Myocyte (in vitro differentiated cells): ENCODE measurements at places on chromosomes 7 and 10. TPM values are rescaled to one million over a fixed set of nuclear protein-coding genes. Genes with fewer than 3 reads are reported as not detected.

DNA sequence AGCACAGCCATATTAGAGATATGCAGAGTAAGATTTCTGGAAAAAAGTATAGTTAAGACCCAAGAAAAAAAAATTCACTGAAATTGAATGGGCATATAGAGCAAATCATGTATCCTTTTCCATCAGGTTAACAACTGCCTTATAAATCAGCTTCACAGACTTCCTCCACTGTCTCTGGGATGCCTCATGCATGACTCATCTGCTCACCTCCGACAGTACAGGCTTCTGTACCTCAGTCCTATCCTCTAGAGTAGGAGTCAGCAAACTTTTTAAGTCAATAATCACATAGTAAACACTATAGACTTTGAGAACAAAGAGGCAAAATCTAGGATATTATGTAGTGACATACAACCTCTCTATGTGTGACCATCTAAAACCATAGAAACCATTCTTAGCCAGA, 211.6 kb upstream of the SP8 start:
- no peak for DNase-seq

DNA sequence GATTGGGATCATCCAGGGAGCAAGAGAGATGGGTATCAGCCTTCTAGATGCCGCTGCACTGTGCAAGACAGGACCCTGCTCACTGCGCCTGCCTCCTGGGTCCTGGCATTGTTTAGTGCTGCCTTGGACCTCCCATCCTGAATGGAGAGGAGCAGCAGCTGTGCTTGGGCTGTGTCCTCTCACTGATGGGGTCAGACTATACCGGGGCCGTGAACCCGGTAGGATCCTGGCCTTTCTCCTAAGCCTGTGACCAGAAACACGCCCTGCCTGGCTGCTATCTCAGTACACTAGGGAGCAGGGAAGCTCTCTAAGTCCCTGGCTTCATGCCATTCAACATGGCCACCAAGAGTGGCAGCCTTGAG, 309.4 kb upstream of the ZNF32 start:
- no peak for DNase-seq

DNA sequence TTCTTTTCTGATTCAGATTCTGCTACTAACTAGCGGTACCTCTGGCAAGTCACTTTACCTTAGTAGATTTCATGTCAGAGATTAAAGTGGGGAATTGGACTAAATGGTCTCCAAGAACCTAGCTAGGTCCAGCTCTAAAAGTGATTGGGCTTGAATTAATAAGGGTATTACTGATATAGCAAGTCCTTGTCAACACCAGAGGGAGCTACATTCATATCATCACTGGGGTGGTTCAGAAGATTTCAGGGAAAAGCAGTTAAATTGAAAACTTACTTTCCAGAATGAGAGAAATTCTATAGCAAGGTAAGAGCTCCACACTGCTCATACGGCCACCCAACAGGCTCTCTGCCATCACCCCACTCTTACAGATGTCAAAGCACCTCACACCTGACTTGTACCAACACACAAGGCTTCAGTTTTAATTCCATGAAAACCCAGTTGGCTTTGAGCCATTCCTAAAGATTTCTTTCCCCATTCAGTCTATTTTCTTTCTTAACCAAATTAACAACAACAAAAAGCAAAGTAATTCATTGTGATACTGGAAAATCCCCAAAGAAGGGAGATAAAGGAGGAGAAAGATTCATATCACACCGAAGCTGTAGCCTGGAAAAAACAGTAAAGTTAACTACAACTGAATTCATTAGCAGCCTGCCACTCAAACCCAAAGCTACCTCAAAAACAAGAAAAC, 38.0 kb upstream of the SPOCK2 start:
- peak; percentile 8 for DNase-seq

DNA sequence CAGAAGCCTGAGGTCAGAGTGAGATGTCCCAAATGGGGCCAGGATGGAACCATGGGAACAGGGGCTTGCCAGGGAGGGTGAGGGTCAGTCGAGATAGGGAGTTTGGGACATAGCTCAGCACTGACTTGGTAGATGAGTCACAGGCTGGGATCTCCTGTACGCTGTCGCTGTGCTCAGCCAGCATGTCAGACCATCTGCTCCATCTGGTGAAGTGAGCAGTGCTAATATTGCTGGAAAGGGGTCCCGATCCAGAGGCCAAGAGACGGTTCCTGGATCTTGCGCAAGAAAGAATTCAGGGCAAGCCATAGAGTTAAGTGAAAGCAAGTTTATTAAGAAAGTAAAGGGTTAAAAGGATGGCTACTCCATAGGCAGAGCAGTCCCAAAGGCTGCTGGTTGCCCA, 505.6 kb downstream of the GALNT17 start:
- peak; percentile 83 for DNase-seq

GRCh38 chr10:79101560-79102497, 33.1 kb downstream of the ZMIZ1 start:
- peak; percentile 95 for DNase-seq

DNA sequence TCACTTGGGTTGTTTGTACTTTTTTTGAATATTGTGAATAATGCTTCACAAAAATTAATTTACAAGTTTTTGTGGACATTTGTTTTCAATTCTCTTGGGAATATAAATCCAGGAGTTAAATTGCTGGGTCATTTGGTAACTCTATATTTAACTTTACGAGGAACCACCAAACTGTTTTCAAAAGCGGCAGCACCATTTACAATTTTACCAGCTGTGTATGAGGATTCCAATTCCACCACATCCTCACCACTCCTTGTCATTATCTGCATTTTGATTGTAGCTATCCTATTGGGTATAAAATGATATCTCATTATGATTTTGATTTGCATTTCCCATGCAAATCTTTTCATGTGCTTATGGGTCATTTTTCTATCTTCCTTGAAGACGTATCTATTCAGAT, 4.0 kb upstream of the NUDT13 start:
- DNase-seq = peak; percentile 74

DNA sequence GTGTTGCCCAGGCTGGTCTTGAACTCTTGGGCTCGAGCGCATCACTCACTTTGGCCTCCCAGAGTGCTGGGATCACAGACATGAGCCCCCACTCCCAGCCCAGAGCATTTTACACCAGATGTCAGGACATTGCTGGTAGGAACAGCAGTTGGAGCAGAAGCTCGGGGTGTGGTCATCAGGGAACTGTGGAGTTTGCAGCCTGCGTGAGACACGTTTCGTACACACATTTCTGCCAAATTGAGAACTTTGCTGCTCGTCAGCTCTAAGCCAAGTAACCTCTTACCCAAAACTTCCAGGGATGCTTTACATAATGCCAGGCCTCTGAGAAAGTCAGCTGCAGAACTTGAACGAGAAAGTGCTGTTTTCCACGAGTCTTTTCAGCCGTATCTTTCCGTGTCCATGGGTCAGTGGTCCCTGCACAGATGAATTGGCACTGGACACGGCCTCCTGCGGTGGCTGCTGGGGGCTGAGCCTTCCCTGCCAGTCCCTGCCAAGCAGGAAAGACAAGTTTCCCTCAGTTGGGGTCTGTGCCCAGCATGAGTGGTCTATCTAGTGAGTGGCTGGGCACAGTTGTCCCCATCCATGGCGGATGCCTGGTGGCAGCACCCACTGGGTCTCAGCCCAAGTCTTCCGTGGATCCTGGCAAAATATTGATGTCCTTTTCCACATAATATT, 54.4 kb downstream of the DNAJB6 start:
- DNase-seq = no peak

GRCh38 chr7:2515424-2516193, 4.0 kb upstream of the LFNG start:
- peak; percentile 79 for DNase-seq

- DNase-seq = no peak
Observed at GRCh38 chr7:496528-497295, 22.9 kb downstream of the PDGFA start.

- DNase-seq = no peak
Observed at GRCh38 chr7:151124481-151124880, 38.2 kb downstream of the AGAP3 start.

DNA sequence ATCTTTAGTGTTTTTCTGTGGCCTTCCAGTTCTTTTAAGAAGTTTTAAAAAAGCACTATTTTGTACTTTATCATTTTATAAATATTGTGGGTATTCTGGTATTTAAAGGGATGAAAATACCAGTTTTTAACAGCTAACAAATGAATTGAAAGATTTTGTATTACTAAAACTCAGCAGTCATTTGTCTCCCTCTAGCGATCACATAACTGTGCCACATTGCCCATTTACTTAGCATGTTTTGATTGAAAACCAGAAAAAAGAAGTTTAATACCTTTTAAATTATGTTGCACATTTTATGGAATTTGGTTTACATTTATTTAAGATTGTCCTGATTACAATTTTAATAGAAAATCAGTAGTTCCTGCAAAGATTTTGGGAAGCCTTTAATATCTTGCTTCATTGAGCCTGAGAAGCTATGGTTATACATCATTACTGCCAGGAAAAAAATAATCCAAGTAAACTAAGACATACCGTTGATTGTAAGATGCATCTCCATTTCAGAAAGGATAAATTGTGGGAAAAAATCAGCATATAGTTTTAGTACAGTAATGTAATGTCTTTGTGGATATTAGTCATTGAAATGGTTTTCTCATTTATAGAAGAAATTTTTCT, 34.9 kb downstream of the TAX1BP1 start:
- DNase-seq = peak; percentile 61

- DNase-seq = no peak
Observed at GRCh38 chr7:37817591-37817960, 30.8 kb upstream of the NME8 start.

- DNase-seq = no peak
Observed at GRCh38 chr7:50204581-50204980, 99.9 kb upstream of the IKZF1 start.

DNA sequence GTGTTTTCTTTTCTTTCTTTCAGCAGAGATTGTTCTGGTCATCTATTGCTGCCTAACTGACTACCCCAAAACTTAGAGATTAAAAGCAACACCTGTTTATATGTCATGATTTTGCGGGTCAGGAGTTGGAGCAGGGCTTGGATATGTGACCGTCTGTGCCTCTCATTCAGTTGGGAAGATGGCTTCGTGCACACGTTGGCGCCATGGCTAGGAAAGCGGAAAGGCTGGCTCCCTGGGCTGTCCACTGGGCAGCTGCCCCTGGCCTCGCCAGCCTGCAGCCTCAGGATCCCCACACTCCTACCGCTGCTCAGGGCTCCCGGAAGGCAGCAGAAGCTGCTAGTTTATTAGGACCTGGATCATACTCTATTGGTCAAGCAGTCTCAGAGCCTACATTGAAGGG, 638.1 kb upstream of the FOXK1 start:
- DNase-seq = no peak

DNA sequence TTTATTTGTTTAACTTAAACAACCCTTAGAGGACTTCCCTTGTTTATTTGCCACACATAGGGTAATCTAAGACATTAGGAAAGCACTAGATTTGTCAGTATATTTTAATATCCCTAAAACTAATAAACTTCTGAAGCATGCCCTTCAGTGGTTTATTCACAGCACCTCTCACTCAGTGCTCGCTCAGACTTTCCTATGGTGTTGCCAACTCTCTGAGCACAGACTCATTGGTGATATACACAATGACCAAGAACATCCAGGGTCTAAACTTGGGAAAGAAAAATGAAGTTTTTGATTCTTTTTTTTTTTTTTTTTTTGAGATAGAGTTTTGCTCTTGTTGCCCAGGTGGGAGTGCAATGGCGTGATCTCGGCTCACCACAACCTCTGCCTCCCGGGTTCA, 82.2 kb downstream of the RAB11FIP2 start:
- DNase-seq = no peak

DNA sequence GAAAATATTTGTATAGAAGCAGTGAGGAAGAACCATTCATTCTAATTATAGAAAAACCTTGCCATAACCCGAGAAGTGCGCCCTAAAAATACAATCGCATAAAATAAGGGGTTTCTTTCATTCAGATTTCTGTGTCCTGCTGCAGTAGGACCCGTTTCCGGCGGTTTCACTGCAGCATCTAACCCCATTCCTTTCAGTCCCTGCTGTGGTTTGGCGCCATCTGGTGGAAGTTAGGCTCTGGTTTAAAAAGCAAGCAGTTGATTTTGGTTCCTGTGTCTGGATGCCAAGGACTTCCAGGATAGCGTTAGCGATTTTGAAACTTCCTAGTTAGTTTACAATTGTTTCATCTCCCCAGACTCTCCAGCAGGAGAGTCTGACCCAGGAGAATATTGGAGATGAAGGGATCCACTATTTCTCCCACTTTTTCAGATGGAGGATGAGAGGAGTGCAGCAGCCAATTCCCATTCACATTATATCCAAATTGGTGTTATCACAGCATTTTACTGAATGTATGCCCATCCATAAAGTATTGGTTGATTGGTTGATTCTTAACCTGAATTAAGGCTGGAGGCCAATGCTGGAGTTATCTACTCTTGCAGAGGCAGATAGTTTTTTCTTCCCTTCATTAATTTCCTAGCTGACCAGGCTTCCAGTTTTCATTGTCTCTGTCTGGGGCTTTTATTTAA, 128.8 kb upstream of the CACNA2D1 start:
- peak; percentile 96 for DNase-seq

- DNase-seq = peak; percentile 43
Observed at GRCh38 chr10:11871466-11871865, 48.3 kb downstream of the PROSER2 start.

DNA sequence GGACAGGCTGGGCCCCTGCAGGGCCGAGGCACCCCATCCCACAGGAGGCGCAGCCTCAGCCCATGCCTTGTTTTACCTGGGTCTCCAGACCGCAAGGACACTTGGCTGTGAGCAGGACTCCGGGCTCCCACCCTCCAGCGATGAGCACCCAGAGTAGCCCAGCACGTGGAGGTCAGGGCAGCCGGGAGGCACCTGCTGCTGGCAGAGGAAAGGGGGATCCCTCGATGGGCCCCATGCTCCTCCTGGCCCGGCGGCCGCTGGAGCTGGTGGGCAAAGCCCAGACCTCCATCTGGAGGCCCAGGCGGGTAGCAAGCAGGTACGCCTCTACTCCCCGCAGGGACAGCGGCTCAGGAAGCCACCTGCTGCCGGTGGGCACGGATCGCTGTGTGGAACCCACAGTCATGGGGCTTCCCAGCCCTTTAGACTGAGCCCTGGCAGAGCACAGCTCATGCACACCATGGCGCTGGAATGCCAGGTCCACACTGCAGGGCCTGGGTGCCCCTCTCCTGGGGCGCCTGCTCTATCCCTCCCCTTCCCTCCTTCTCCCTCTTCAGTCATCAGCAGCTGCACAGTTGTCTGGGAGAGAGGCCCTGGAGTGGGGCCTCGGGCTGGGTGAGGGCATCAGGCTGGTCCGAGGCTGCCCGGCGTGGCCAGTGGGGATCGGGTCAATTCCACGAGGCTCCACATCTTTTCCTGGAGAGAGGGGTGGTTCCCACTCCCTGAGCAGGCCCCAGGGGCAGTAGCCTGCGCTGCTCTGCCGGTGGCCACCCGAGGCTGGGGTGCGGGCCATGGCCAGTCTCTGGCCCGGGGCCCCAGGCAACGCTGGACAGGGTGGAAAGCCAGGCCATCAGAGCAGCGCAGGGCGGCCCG, 65.7 kb downstream of the PWWP2B start:
- no peak for DNase-seq

DNA sequence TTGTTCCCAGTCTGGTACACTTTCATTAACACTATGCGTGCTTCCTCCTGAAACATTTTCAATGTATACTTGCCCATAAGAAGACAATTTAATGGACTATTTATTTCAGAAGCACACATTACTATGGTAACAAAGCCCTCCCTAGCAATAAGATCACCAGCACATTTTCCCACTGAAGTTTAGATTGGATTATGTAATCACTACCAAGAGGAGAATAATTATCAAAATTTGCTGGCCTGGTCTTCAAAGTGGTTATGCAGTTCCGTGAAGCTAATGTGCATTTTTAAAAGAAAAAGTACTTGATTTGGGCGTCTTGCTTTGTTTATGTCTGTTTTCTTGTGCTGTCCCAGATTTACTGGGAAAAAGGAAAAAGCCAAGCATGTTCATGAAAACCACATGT, 61.9 kb downstream of the AP3M1 start:
- DNase-seq = no peak

The ARL3 gene
- total RNA-seq = 6.2 TPM in 2 replicates

The PDZD7 gene
- 0.16 and 1.9 TPM in 2 replicates for total RNA-seq

The FAM241B gene
- total RNA-seq = not detected in 2 replicates

The FAM25G gene
- not detected in 2 replicates for total RNA-seq

The VENTX gene
- total RNA-seq = 0.05 TPM in 1 of 2 replicates, not detected in the other

The HBP1 gene
- 95.7 and 122 TPM in 2 replicates for total RNA-seq
